ENCODE measurements at places on chromosomes 11 and 22. TPM values are rescaled to one million over a fixed set of nuclear protein-coding genes. Genes with fewer than 3 reads are reported as not detected.

The TMA7B gene
- total RNA-seq: not detected

The MPPED1 gene
- not detected for total RNA-seq

The CECR2 gene
- total RNA-seq: 0.09 TPM

The UPK3A gene
- not detected for total RNA-seq

The IRF7 gene
- 48.7 TPM for total RNA-seq

The BBS1 gene
- 32.2 TPM for total RNA-seq

The KDELR3 gene
- 16.1 TPM for total RNA-seq

The OR52N4 gene
- not detected for total RNA-seq

The CSNK1E gene
- 172 TPM for total RNA-seq

The OR5P2 gene
- total RNA-seq: not detected

The CCDC86 gene
- 58.2 TPM for total RNA-seq

The MAPK8IP2 gene
- total RNA-seq: 2.9 TPM

The LYVE1 gene
- total RNA-seq: not detected

The IL17REL gene
- total RNA-seq: not detected

The FXYD6 gene
- total RNA-seq: 0.61 TPM

The ANO5 gene
- 4.3 TPM for total RNA-seq

The MYBPC3 gene
- not detected for total RNA-seq

The FAT3 gene
- 0.22 TPM for total RNA-seq

The POU2AF2 gene
- 0.35 TPM for total RNA-seq

The FGF4 gene
- total RNA-seq: not detected

The CCND1 gene
- 433 TPM for total RNA-seq

The NTM gene
- total RNA-seq: not detected

The BAIAP2L2 gene
- 68.2 TPM for total RNA-seq

The SLC37A2 gene
- total RNA-seq: 4.3 TPM

The OR5B2 gene
- not detected for total RNA-seq

The MSANTD4 gene
- 15.5 TPM for total RNA-seq

The GDPD4 gene
- total RNA-seq: not detected

The OR5B21 gene
- not detected for total RNA-seq

The PHF21B gene
- total RNA-seq: not detected

The PI4KA gene
- total RNA-seq: 69.2 TPM

The DDI1 gene
- not detected for total RNA-seq

All from Calu3 (cell line).